ENCODE measurements at places on chromosomes 16 and 17. TPM values are rescaled to one million over a fixed set of nuclear protein-coding genes. Genes with fewer than 3 reads are reported as not detected.

GRCh38 chr17:79572136-79572925, 38.5 kb downstream of the RBFOX3 start:
- no peak for DNase-seq

- DNase-seq = no peak
Measured at GRCh38 chr16:13427943-13428342, 492.0 kb upstream of the ERCC4 start.

- no peak for DNase-seq
Measured at GRCh38 chr16:22285080-22285479, 12.1 kb upstream of the POLR3E start.

DNA sequence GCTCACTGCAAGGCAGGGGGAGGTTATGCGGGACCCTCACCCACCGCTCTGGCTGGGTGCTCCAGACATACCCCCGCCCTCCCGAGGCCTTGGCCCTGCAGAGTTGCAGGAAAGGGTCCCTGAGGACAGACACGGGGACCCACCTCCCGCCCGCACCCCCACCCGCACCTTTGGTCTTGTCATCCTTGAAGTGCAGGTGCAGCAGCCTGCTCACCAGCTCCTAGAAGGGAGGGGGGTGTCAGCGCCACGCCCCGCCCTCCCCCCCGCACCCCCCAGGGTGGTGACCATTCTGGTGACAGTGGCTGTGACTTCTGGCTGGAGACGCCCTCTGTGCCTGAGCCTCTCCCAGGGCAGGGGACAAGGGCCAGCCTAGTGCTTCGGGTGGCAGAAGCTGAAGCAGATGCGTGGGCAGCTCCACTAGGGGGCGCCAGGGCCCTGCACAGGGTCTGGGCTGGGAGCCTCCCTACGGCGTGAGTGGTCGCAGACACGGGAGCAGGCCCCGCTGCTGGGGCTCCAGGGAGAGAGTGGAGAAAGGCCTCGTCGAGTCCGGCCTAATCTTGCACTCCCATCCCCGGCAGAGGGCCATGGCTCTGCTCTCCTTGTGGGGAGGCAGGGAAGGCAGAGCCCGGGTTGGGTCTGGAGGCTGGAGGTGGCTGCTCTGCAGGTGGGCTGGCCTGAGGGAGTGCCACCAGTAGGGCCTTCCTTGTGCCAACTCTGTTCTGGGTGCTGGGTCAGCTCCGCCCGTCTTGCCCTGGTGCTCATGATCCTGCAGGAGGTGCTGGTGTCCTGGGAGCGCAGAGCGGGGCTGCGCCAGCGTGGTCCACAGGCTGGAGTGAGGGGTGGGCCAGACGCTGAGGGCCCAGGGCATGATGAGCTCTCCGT, 2.7 kb downstream of the CENPX start:
- no peak for DNase-seq

The TBX21 gene
- total RNA-seq = 2.9 TPM

All from vagina (tissue), 2 donors.